Activated CD4-positive, alpha-beta T cell treated with anti-CD3 and anti-CD28 coated beads, Interleukin-2, amount 10 ng/mL, durations not matched to agents 7 days and 5 days (primary cell): ENCODE measurements at places on chromosomes 6 and 20. TPM values are rescaled to one million over a fixed set of nuclear protein-coding genes. Genes with fewer than 3 reads are reported as not detected.

DNA sequence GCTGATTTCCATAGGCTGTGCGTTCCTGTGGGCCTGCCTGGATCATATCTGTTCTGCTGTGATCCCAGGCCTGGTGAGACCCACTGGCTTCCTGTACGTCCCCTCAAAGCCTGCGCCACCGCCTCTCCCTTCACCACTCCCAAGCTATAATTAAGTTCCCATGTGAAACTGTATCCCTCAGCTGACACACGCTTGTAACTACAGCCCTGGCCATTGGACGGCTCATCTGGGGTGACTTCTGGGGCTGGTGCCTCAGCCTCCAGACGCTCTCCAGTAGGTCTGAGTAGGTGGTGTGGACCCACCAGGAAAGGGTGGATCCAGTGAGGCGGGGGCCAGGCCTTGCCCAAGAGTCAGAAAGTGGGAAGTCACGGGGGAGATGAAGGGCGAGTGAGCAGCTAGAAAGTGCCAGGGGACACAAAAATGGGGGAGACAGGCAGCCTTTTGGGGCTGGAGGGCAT is 21.0 kb downstream of the PPARD start:
- peak overlapping the region; percentile 37 for H3K27ac ChIP-seq
- no peaks in the 10 kb centered on the region for H3K27me3 ChIP-seq
- no peak for DNase-seq
- H3K36me3 ChIP-seq: peaks cover 16% of the 10 kb centered on the region

The VPS52 gene
- 84.0 TPM for total RNA-seq

GRCh38 chr20:41166201-41167117 is 29.1 kb downstream of the PLCG1 start:
- H3K4me1 ChIP-seq: peaks cover 55% of the 10 kb centered on the region
- no peak for DNase-seq
- no peak overlapping the region for H3K27ac ChIP-seq
- H3K36me3 ChIP-seq: peaks cover 79% of the 10 kb centered on the region
- no peaks in the 10 kb centered on the region for H3K27me3 ChIP-seq
- no peak overlapping the region for H3K4me3 ChIP-seq

DNA sequence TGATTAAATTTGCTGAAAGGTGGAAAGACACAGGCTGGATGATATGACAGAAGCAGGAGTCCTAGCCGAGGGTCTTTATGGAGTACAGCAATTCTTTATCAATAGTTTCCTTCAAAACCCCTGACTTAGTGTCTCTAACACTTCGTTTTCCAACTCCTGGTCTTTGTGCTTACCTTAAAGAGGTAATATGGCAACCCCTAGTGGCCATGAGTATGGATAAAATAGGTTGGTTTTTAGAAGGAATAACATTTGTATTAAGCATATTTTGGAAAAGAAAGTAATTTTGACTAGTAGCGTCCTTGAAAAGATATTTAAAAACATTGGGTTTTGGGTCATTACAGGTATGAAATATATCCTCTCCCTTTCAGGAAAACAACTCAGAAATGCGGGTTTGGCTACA is 51.9 kb downstream of the VGLL2 start:
- no peak overlapping the region for H3K27ac ChIP-seq
- H3K36me3 ChIP-seq: no peaks in the 10 kb centered on the region
- DNase-seq: no peak
- H3K27me3 ChIP-seq: peaks cover 3% of the 10 kb centered on the region
- H3K4me1 ChIP-seq: no peaks in the 10 kb centered on the region
- no peak overlapping the region for H3K4me3 ChIP-seq

The ADAM33 gene
- total RNA-seq: not detected
